CD8-positive, alpha-beta T cell (primary cell): ENCODE measurements at places on chromosomes 16 and 17. TPM values are rescaled to one million over a fixed set of nuclear protein-coding genes. Genes with fewer than 3 reads are reported as not detected.

Gene GDPD1
- total RNA-seq, result 1.8 TPM

Gene ASPHD1
- not detected for total RNA-seq

Gene PIRT
- total RNA-seq, result not detected

Gene KRTAP1-5
- total RNA-seq, result not detected

Gene FAM234A
- total RNA-seq, result 22.4 TPM

Gene ABCA8
- total RNA-seq, result not detected

Gene WSCD1
- not detected for total RNA-seq

Gene RNF157
- total RNA-seq, result 25.5 TPM

Gene RHBDL3
- total RNA-seq, result not detected

Gene TCF25
- total RNA-seq, result 421 TPM

Gene PSMD11
- 72.6 TPM for total RNA-seq

Gene TMC7
- total RNA-seq, result not detected

Gene CRLF3
- total RNA-seq, result 60.5 TPM

Gene MYH8
- total RNA-seq, result not detected

Gene ITGAD
- total RNA-seq, result not detected

Gene MT1E
- 5.5 TPM for total RNA-seq

Gene HOXB6
- total RNA-seq, result 0.19 TPM

Gene HP
- total RNA-seq, result not detected

Gene CRHR1
- total RNA-seq, result not detected

Gene ANKRD13B
- 1.3 TPM for total RNA-seq

Gene SMPD3
- total RNA-seq, result 0.24 TPM

Gene ABCC12
- not detected for total RNA-seq

Gene HSD3B7
- total RNA-seq, result 0.25 TPM

Gene HOXB1
- not detected for total RNA-seq

Gene ARRB2
- total RNA-seq, result 222 TPM

Gene HSD17B2
- total RNA-seq, result not detected

Gene TNFSF13
- total RNA-seq, result 1.1 TPM

Gene PRSS21
- 1.4 TPM for total RNA-seq

Gene IRX6
- total RNA-seq, result not detected

Gene KRTAP16-1
- 1.00 TPM for total RNA-seq

Gene ARL4D
- 4.1 TPM for total RNA-seq

Gene GPR179
- 0.56 TPM for total RNA-seq

Gene ST6GALNAC1
- not detected for total RNA-seq

Gene TEX19
- not detected for total RNA-seq

Gene SPNS3
- total RNA-seq, result 3.4 TPM

Gene MED31
- total RNA-seq, result 25.6 TPM

Gene FMNL1
- total RNA-seq, result 527 TPM

Gene TBX21
- 39.1 TPM for total RNA-seq

Gene ZNF469
- 0.83 TPM for total RNA-seq
